Placental epithelial cell (primary cell): ENCODE measurements at places on chromosomes 4 and X. TPM values are rescaled to one million over a fixed set of nuclear protein-coding genes. Genes with fewer than 3 reads are reported as not detected.

CXCL5 gene
- total RNA-seq = under 0.01 TPM in 1 of 2 replicates, not detected in the other

ABLIM2 gene
- under 0.01 TPM in 1 of 2 replicates, not detected in the other for total RNA-seq

CTAG2 gene
- 0.39 TPM in 1 of 2 replicates, not detected in the other for total RNA-seq

INTS6L gene
- 4.1 and 9.0 TPM in 2 replicates for total RNA-seq

SMIM14 gene
- total RNA-seq = 22.8 and 53.8 TPM in 2 replicates

AP1S2 gene
- total RNA-seq = 13.0 and 24.1 TPM in 2 replicates

GABRB1 gene
- under 0.01 and 0.11 TPM in 2 replicates for total RNA-seq

LRAT gene
- 0.39 TPM in 1 of 2 replicates, not detected in the other for total RNA-seq

BTK gene
- total RNA-seq = not detected in 2 replicates

XAGE2 gene
- total RNA-seq = 23.6 and 27.9 TPM in 2 replicates

GLRA2 gene
- not detected in 2 replicates for total RNA-seq
